8988T (cell line): ENCODE measurements at places on chromosomes 3 and 15.

GRCh38 chr3:139016430-139017048 lies 4.2 kb downstream of the PRR23B start:
- no peak for DNase-seq

DNA sequence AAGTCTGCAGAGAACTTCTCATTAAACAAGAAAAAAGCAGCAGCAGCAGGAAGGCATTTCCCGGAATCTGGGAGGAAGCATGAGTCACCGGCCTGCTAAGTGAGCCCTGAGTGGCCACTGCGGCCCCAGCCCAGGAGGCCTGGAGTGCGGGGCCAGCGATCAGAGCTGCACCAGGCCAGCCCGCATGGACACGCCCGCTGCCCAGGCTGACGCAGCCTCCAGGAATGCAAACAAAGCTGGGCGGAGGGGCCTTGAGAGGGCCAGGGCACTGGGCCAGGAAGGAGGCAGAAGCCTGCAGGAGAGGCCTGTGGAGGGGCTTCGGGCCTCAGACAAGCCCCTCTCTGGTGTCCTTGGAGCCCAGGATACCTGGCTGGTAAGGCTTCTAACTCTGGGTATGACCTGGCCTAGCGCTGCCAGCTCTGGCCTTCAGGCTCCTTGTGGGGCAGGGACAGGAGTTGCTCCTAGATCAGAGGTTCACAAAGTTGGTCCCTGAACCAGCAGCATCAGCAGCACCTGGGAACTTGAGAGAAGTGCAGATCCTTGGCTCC lies 101.2 kb downstream of the SMAD6 start:
- DNase-seq: peak; percentile 70

GRCh38 chr3:139355476-139355875 lies 11.7 kb downstream of the MRPS22 start:
- no peak for DNase-seq

DNA sequence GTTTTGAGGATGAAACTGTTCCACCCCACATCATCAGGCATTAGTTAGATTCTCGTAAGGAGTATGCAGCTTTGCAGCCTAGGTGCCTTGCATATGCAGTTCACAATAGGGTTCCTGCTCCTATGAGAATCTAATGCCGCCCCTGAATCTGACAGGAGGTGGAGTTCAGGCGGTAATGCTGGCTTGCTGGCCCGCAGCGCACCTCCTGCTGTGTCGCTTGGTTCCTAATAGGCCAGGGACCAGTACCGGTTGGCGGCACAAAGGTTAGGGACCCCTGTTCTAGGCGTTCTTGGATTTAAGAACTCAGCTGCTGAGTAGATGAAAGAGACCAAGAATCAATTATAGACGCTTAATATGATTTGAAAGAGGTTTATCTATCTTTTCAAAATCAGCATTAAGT lies 595.4 kb downstream of the CADM2 start:
- DNase-seq: no peak

GRCh38 chr15:98548139-98548971 lies 100.0 kb upstream of the IGF1R start:
- DNase-seq: peak; percentile 57

DNA sequence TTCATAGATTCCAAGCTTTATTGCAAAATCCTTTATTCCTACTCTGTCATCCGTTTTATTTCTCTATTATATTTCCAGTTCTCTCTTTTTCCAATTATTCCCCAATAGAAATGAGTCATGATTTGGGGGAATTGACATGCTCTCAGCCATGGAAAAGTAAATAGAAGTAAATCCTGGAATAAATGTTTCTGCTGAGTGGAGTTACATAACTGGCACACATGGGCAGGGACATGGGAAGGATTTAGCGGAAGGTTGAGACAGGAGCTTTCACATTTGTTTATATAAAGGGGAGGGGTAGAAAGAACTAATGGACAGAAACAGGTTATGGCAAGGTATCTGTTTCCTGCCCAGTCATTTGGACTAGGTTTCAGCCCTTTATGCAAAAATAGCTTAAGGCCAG lies 221.6 kb downstream of the PLOD2 start:
- DNase-seq: no peak

- DNase-seq: no peak
Measured at GRCh38 chr3:167184511-167184910, 195.6 kb downstream of the ZBBX start.

GRCh38 chr3:115666920-115667737 lies 43.8 kb downstream of the GAP43 start:
- DNase-seq: no peak

DNA sequence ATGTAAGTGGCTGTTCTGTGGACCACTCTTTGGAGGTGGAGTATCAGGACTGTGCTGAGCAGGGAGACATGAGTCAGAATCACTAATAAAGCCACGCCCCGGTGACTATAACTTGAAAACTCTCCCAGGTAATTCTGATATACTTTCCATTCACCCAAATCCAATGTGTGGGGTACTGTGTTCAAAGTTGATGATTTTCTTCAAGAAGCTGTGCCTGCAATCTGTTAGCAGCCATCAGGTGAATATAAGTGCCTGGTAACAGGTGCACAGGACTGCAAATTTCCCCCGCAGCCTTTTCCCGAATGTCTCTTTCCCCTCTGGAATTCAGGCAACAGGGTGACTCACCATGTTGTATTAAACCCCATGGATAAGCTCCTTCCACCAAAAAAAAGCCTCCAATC lies 17.0 kb downstream of the MAGI1 start:
- DNase-seq: peak; percentile 39

DNA sequence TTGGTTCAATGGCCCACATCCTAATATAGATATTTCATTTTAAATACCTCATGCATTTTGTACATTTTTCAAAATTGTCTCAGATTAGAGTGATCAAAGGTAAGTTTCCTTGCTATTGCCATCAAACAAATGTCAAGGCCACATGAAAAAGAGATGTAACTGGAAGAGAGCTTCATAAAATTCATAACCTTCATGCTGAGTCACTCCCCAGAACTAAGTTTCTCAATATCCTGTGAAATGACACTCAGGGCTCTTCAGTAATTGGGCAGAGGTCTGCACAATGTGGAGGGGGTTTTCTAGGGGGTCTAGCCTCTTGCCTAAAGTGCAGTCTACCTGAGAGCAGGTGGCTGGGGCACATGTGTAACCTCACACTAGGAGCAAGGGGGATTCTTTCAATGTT lies 152.2 kb upstream of the SLC2A2 start:
- DNase-seq: no peak

DNA sequence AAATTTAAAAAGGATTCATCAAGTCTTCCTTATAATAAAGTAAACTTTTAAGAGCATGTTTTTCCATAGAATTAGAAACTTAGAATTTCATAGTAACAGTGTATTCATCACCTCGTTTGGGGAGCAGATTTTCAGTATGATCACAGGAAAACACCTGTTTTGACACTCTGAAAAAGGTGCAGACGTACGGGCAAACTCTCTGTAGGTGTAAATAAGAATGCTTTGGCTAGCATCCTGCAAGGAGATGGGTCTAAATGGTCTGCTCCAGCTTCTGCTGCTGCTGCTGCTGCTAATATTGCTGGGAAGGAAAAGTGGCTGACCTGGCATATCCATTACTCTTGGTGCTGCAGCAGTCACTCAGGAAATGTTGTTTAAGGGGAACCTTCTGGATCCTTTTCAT lies 66.0 kb downstream of the MBNL1 start:
- DNase-seq: no peak
